ENCODE measurements at places on chromosomes 4 and X. TPM values are rescaled to one million over a fixed set of nuclear protein-coding genes. Genes with fewer than 3 reads are reported as not detected.
A peak's percentile ranks its signal among the peaks of the same experiment; 100 is the strongest.

DNA sequence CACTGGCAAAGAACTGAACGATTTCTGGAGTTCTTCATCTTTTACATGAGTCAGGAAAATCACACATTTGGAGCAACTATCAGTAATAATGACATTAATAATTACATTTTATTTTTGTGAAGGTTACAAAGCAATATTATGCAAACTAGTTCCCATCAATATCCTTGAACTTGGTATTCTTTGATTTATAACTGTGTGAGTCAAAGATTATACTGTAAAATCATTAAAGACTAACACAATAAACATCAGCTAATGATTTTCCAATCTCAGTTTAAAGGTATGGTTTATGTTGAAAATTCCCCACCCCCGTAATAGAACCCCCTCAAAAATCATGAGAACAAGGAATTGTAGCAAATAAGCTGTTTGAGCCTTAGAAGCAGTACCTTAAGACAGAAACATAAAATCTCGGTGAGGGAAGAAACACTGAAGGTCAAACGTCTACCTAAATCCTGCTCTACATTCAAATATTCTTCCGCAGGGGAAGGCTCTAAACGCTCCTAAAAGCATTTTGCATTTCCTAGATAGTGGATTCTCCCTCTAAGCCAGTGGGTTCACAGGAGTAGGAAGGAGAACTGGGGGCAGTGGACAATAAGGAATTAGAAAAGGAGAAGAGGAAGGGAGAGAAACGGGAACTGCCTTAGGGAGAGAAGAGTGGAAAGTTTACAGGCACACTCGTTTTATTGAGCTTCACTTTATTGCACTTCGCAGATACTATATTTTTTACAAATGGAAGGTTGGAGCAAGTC, 22.3 kb upstream of the SH3D19 start:
- no peak for DNase-seq

DNA sequence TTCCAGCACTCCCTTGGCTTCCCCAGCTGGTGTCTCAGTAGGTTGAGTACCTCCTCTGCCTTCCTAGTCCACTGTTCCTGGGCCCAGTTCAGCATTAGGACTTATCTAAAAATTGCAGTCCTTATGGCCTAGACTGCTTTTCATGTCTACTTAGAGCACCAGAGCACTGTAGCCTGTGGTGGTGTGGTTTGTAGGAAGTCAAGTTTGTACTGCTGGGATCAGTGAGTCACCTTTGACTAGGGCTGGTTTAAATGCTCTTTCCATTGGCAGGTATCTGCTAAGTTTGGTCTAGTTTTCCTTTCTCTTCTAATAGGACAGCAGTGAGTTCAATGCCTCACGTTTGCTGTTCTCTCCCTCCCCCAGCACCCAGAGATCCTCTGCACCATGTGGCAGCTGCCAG, 233.6 kb upstream of the WDFY3 start:
- DNase-seq, result no peak

DNA sequence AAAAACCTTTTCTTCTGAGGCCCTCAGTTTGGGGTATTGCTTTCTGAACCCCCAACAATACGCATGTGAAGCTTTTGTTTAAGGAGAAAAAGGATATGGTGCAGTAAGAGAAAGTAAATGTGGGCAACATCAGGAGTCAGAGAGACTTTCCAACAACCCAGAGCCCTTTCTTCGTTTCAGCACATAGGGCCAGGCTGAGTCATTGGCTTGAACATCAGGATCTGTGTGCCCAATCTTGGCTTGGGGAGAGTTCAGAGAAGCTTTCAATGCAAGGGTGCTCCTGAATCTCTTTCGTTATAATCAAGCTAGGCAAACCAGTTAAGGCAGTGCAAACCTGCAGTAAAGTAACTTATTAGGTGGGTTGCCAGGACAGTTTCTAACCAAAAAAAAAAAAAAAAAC, 191.2 kb downstream of the FRMPD4 start:
- DNase-seq, result no peak

DNA sequence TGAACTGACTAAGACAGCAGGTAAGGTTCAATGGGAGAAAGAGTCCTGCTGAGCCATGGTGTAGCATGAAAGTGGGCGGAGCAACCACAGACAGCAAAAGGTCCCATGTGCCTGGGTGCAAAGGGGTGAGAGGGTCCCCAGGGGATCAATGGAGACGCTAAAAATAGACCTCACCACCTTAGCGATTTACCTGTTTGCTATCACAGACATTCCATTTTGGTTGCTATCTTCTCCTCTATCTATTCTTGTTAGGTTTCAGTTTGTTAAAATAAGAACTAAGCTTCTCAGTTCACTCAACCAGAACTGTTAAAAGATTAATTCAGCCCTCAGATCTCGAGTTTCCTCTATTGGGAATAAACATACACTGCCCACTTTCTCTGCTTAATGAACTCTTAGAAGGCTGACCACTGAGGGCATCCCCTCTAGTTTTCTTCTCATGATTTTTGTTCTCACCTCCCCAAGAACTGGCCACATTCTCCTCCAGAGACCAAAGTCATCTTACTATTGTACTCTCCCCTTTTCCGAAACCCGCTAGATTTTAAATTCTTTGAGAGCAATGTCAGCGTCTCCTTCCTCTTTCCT, 136.7 kb downstream of the PARM1 start:
- no peak for DNase-seq

- DNase-seq, result peak; percentile 38
These were observed 337.3 kb upstream of the HS3ST1 start for GRCh38 chr4:11765849-11766453.

GRCh38 chrX:107654566-107654871, 26.2 kb downstream of the PRPS1 start:
- DNase-seq, result no peak

GRCh38 chr4:8853249-8853648, 18.4 kb downstream of the HMX1 start:
- no peak for DNase-seq

- no peak for DNase-seq
These were observed 101.9 kb downstream of the TET2 start for GRCh38 chr4:105248613-105249012.

- no peak for DNase-seq
These were observed 246.8 kb upstream of the NWD2 start for GRCh38 chr4:36997727-36998126.

DNA sequence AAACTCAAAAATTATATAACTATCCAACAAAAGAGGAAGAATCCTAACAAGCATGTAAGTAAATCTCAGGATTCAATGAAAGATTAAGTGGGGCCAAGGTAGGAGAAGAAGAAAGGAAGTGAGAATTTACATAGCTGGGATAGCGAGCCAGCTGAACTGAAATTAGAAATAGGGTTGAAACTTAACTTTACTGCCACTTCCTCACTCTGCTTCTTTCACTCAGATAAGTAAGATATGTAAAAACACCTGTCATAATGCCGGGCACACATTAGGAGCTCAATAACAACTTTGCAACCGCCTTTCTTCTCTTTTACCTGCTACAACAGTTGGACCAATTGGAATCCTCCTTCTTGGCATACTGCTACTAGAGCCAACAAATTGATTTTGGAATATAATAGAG, 129.4 kb downstream of the CNKSR2 start:
- no peak for DNase-seq

DNA sequence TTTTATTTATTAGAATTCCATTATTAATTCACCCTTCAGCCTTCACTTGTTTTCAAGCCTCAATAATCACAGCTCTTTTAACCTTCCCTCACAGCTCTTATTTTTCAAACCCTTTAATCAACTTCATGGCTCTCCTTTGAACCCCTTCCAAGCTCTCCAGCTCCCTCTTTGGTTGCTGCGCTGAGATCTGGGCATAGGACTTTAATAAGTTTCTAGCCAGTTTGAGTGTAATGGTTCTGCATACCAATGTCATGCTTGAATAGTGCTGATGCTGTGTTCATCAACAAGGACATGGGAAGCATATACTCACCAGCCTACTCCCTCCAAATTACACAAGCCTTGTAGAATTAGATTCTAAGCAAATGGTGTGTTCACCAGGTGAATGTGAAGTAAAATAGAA, 3.5 kb upstream of the RNF212 start:
- no peak for DNase-seq

The PCDH19 gene
- total RNA-seq, result 34.9 TPM

The TRIM75 gene
- total RNA-seq, result not detected

The KCTD8 gene
- total RNA-seq, result 0.62 TPM

The TEX11 gene
- total RNA-seq, result not detected

The KLHL4 gene
- 80.9 TPM for total RNA-seq

The COL25A1 gene
- total RNA-seq, result 22.7 TPM

The METTL14 gene
- 45.0 TPM for total RNA-seq

The SPANXC gene
- not detected for total RNA-seq
